Suppressor macrophage treated with lipopolysaccharide for 4 hours (primary cell): ENCODE measurements at places on chromosomes 6 and 20.

DNA sequence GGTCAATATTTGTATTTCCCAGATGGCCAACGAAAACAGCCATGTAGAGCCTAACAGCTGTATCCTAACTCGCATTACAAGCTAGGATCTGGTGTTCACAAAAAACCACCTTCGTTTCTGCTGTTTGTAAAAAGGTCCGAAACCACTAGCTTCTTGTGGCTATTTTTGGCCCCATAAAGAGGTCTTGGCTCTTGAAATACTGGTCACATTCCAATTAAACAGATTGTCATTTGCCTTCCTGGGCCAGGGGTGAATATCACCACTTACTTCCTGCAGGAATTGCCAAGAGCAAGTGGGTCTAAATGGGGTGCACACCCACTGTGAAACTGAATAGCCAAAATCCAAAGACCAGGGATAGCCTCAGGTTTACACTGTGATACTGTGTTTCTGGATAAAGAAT is 48.2 kb downstream of the TSHZ2 start:
- no peak for DNase-seq

DNA sequence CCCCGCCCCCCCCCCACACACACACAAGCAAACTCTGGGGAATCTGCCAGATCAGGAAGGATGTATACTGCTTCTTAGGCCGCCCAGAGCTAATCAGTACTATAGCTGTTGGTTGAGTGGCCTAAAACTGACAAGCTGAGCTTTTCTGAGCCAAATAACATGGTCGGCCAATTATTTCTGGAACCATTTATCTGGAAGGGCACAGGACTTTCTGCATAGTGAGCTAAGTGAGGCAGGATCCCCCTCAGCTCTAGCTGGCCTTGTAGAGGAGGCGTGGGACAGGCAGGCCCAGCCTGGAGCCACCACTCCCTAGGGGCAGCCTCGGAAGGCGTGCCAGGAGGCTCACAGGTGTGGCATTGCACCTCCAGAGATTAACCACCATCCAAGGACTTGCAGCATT is 200.1 kb downstream of the TMEM242 start:
- no peak for DNase-seq

DNA sequence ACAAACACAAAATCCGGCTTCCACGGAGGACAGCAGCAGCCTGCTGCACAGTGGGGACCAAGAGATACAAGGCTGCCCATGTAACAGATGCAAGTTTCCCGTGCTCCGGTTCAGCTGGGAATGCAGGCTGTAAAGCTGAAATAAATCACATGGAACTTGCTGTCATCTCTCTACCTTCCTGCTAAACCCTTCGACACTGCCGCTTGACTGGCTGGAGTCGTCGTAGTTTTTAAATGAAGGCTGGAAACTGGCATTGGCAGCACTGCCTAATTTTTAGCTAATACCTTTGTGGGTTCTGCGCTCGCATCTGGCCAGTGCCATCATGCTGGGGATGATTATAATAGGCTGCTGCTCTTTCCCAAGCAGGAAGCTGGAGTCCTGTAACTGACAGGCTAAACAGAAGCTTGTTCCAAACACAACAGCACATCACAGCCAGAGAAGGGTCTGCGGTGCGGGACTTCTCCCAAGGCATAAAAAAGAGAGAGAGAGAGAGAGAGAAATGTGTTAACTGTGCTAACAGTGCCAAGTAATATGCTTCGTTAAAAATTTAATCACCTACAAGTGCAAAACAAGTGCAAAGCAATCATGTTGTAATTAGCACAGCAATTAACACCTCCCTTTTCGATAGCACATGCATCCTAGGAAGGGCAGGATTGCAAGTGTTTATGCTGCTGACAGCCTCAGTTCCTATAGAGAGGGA is 146.1 kb downstream of the TFAP2A start:
- no peak for DNase-seq

GRCh38 chr6:11433860-11434259 is 103.7 kb upstream of the TMEM170B start:
- no peak for DNase-seq

GRCh38 chr20:53263554-53264438 is 291.6 kb downstream of the TSHZ2 start:
- no peak for DNase-seq

- DNase-seq: no peak
Measured at GRCh38 chr6:85971238-85971637, 328.6 kb upstream of the SYNCRIP start.

DNA sequence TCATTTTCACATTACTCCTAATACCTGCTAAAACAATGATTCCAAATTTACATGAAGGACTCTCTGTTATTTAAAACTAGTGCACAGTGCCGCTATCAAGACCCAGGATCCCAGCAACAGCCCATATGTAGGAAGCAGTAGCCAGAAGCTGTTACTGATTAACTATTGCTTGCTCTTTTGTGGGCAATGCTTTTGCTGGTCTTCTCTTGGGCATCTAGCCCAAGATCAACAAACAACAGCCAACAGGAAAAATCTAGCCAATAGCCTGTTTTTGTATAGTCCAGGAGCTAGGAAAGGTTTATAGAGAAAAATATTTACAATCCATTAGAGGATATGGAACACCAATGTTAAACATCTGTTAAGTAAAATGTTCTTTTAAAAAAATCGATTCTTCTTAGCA is 22.1 kb upstream of the TENT5A start:
- DNase-seq: no peak

DNA sequence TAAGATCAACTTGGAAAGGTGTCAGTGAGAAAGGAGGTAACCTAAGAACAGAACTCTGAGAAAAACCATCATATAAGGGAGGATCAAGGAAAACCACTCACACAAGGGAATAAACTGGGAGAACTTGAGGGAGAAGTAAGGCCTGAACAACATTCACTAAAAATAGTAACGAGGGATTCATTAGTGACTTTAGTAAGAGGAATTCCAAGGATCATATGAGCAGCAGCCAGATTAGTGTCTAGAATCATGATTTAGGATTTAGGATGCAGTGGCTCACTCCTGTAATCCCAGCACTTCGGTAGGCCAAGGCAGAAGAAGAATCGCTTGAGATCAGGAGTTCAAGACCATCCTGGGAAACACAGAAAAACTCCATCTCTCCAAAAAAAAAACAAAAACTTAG is 376.5 kb upstream of the MARCKS start:
- DNase-seq: no peak

GRCh38 chr20:36523341-36523740 is 18.0 kb upstream of the MYL9 start:
- no peak for DNase-seq

GRCh38 chr20:22232473-22232872 is 351.9 kb downstream of the FOXA2 start:
- no peak for DNase-seq

DNA sequence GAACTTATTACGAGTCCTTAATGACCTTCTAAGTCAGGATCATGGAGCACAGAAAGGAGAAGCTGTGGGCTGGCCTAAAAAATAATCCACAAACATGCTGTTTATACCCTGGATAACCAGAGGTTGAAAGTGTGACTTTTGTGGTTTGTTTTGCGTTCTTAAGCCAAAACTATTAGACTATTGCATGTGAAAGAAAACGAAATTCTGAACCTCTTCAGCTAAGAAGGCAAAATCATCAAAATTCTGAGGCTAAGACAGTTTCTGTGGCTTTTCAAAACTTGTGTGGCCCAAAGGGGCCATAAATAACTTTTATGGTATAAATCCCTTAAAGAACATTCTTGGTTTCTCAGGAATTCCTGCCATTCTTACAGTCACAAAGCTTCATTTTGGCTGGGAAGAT is 251.0 kb downstream of the UST start:
- DNase-seq: no peak

GRCh38 chr6:84651583-84651982 is 112.8 kb downstream of the TBX18 start:
- DNase-seq: no peak

GRCh38 chr6:74114428-74114827 is 418.4 kb downstream of the CD109 start:
- peak; percentile 58 for DNase-seq

GRCh38 chr20:16699293-16699692 is 30.5 kb upstream of the SNRPB2 start:
- no peak for DNase-seq

DNA sequence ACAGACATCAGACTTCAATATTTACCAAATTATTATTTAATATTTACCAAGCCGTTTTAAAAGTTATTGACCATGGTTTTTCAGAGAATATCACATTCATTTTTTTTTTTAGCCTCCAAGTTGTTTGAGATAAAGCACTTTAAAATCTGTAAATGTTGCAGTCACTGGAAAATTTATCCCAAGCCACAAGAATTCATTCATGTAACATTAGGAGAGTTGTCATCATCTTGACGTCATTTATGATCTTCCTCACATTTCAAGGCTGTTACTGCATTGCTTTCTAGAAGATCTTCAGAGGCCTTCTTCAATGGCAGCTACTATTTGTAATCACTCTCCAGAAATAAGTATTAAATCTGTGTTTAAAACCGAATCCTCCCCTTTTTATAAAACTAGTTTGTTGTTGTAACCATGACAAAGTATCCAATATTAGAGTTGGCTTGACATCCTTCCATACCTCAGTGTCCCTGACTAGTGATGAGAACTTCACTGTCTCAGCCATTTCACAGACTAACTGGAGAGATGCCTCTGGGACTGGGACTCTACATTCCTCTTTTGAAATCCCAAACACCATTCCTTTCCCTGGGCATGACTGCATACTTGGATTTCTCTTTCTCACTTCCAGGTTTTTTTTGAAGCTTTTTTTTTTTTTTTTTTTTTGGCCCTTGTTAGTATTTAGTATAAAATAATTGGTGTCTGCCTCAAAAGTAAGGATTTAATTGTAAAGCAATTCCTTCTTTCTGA is 100.1 kb downstream of the ZFAND3 start:
- no peak for DNase-seq

DNA sequence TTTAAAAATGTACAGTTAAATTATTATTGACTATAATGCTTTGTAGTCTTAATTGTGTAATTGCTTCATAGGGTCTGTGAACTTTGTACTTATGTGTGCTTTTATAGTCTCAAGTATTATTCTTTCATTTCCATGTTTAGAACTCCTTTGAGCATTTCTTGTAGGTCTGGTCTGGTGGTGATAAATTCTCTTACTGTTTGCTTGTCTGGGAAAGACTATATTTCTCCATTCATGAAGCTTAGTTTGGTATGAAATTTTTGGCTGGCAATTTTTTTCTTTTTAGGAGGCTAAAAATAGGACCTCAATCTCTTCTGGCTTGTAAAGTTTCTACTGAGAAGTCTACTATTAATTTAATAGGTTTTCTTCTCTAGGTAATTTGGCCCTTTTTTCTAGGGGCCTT is 67.4 kb downstream of the CCDC170 start:
- DNase-seq: no peak

GRCh38 chr6:45054610-45055009 is 273.5 kb upstream of the RUNX2 start:
- DNase-seq: peak; percentile 14

GRCh38 chr6:25375125-25375524 is 96.0 kb downstream of the CARMIL1 start:
- no peak for DNase-seq

GRCh38 chr6:158042245-158042798 is 60.7 kb downstream of the SYNJ2 start:
- peak; percentile 75 for DNase-seq

DNA sequence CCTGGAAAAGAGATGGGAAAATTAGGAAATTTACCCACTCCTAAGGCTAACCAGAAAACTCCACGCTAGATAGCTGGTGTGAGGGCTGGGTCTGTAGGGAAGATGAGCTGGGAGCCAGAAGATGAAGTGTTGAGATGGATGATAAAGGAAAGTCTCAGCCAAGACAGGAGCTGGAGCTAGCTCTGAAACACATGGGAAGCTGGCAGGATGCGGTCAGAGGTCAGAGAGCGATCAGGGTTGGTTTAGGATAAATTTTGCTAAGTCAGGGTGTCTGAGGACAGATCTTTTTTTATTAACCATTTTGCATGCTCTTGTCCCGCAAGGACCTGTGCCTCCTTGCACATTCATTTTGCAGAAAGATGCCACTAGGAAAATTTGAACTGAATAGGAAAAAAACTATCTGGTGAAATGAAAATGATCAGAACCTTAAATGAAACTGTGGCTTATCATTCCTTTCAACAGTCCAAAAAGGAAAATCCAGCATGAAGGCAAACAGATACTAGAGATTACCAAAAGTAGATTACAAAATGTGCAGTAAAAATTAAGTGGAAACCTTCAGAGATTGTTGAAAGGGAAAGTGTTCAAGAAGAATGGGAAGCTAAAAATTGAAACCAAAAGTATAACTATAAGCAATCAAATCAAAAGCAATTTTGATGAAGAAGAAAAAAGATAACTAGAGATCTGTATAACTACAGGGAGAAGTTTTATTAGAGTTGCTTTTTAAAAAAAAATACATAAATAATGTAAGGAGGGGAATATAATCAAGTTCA is 10.7 kb upstream of the EDN1 start:
- peak; percentile 64 for DNase-seq

DNA sequence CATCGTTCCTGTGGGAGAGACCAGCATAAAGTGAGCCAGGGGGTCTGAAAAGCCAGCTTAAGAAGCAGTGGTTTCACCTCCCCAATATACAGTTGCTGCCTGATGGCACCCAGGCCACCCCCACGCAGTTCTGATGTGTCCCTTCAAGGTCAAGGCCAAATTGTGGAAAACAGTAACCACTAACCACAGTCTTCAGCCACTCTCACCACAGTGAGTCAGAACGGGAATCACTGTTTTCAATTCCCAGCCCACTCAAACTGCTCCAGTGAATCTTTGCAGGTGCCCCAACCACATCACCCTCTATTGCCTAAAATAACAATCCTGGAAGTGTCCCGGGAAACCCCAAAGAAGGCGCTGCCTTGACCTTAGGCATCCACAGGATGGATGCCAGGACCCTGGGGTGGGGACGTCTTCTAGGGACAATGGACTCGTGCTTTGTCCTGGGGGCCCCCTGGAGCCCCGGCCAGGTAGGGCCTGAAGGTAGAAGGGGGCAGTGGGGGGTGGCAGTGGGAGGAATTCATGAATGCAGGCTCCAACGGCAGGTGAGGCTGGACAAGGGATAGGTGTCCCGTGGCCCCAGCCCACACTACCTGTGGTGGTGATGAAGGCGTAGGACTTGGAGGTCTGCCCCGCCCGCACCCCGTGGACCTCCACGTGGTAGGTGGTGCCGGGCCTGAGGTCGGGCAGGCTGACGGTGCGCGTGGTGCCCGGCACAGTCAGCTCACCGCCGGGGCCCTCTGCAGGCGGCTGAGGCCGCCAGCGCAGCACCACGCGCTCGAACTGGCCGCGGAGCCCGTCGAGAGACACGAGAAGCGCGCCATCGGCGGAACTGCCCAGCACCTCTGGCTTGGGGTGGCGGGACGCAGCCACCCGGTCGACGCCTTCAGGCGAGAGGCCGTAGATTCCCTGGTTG is 22.2 kb downstream of the TNXB start:
- peak; percentile 55 for DNase-seq

DNA sequence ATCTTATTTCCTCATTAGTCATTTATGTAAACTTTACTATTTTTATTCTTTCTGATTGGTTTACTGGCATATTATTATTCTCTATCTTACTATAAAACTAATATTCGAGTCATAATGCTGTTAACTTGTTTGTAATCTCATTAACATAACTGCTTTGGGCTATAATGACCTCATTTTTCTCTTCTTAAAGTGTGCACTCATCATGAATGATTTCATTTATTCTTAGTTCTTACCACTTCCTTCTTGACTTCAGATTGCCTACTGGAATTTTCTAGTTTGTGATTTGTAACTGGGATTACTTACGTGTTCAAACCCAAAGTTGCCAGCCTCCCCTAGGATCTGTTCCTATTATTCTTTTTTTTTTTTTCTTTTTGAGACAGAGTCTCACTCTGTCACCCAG is 91.8 kb upstream of the TNFAIP3 start:
- DNase-seq: peak; percentile 78

- DNase-seq: peak; percentile 61
Measured at GRCh38 chr6:157669747-157670216, 153.3 kb upstream of the SNX9 start.
